ENCODE measurements at places on chromosomes 2 and 18. TPM values are rescaled to one million over a fixed set of nuclear protein-coding genes. Genes with fewer than 3 reads are reported as not detected.

DNA sequence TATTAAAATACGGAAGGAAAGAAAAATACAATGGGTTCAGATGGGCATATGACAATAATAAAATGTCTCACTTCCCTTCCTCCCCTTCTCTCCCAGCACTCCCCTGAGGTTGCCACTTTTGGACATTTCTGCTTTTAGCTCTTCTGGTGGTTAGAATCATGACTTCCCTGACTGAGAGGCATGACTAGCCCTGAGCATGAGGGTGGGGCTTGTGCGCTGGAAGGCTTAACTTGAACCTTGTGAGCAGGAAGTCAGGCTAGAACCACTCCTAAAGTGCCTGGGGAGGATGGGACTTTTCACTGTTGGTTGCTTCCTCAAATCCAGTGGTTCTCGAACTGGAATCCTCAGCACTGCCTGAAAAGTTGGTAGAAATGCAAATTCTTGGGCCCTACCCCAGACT lies 19.7 kb upstream of the ARHGAP25 start:
- DNase-seq, result no peak

- DNase-seq, result no peak
Observed at GRCh38 chr2:202790676-202791075, 80.9 kb downstream of the ICA1L start.

DNA sequence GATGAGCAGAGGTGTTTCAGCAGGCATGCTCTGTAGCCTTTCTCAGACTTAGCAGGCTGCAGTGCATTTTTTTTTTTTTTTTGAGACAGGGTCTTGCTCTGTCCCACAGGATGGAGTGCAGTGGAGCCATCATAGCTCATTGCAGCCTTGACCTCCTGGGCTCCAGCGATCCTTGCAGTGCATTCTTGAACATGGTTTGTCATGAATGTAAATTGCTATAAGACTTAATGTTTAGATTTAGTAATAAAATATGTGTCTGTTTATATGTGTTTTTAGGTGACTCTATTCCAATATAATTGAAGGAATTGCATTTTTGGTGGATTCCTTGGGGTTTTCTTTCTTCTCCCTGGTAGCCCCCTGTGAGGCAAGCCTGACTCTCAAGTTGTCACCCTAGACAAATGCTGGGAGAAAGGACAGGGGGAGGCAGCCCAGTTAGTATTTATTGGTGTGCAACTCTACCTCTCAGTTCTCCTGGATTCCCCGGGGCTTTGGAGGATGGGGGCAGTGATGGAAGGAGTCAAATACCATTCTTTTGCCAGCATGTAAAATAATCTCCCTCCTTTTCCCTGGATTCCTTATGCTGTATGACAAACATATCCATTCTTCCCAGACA lies 22.7 kb downstream of the LYPD6B start:
- DNase-seq, result no peak

DNA sequence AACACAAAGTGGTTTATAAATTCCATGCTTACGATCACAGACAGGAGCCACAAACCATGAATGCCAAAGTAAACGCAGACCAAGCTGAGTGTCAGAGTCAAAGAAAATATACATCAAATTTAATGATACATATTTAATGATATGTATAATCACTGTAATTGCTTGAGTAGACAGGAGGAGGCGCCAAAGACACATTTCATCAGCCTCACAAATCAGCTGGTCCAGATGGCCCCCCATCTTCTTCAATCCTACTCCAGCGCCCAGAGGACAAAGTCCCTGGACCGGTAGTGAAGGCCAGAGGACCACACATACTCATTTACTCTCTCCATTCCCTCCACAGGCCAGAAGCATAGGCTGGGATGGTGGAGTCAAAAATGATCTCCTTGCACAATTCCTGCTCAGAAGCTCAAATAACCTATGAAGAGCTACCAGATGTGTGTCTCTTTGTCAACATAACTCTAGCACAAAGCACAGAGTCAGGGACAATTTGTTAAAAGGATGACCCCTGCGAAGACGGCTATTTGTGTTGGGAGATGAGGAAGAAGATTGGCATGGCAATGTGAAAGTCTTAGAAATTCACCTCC lies 149.3 kb upstream of the PGAP1 start:
- no peak for DNase-seq

GRCh38 chr2:111042772-111043771 lies 77.6 kb upstream of the BCL2L11 start:
- no peak for DNase-seq

DNA sequence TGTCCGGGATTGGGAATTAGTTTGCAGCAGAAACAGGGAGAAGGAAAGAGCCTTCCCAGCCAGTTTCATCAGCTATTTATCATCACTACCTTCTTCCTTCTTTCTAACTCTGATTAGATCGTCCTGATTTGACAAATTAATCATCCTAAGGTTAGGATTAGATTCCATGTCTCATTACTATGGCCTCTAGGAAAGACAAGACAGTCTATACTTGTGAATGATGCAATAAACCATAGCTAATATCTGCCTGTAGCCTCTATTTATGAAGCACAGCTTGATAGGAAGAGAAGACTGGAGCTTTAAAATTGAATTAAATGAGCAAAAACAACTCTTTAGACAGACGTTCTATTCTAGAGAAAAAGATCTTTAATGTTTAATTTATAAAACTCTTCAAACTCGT lies 25.2 kb upstream of the FRZB start:
- no peak for DNase-seq

DNA sequence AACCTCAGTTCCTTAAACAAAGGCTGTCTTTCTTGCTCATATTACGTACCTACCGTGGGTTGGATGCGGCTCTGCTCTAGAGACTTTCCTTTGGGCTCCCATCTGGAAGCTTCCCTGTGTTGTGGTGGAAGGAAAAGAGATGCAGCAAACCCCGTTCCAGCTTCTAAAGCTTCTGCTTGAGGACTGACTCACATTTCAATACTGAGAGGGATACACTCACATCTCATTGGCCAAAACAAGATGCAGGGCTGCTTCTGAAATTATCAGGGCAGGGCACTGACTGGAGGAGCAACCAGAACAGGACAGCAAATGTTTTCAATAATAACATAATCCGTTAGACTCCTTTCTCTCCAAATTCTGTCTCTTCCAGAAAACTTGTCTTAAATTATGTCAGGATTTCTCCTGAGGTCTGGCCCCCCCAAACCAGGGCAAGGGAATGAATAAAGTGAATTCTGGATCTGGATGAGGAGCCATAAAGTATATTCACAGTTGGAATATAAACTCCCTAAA lies 4.5 kb upstream of the MYO5B start:
- no peak for DNase-seq

- no peak for DNase-seq
Observed at GRCh38 chr2:54384301-54385203, 71.6 kb upstream of the SPTBN1 start.

GRCh38 chr2:240437861-240438809 lies 2.7 kb downstream of the GPC1 start:
- DNase-seq, result no peak

- DNase-seq, result no peak
Observed at GRCh38 chr2:61229936-61230335, 67.9 kb downstream of the C2orf74 start.

DNA sequence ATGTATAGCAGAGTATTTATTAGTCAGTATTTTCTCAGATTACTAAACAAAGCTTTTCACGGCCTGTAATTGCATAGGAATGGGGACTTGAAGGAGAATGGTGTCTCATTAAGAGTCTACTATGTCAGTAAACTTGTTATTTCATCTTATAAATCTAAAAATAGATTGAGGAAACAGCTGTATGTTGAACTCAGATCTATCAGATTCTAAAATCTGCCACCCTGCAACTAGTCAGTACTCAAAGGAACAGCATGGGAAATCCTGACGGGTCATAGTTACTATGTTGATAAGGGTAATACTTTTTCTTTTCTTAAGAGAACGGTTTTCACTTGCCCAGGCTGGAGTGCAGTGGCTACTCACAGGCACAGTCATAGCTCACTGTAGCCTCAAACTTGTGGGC lies 70.2 kb upstream of the EMILIN2 start:
- DNase-seq, result no peak

- DNase-seq, result no peak
Observed at GRCh38 chr2:145563741-145564615, 1044.1 kb upstream of the ZEB2 start.

- DNase-seq, result no peak
Observed at GRCh38 chr2:105249891-105250290, 8.3 kb downstream of the GPR45 start.

DNA sequence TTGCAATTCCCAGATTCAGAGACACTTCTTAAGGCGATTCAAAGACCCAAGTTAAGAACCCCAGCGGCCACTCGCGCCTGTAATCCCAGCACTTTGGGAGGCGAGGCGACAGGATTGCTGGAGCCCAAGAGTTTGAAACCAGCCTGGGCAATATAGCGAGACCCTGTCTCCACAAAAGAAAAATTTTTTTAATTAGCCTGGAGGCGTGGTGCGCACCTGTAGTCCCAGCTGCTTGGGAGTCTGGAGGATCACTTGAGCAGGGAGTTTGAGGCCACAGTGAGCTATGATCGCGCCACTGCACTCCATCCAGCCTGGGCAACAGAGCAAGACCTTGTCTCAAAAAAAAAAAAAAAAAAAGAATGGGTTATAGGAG lies 585 bp upstream of the ANAPC1 start:
- DNase-seq, result no peak

- no peak for DNase-seq
Observed at GRCh38 chr2:10412380-10412779, 35.7 kb downstream of the ODC1 start.

- DNase-seq, result no peak
Observed at GRCh38 chr18:79576686-79577351, 102.8 kb upstream of the CTDP1 start.

DNA sequence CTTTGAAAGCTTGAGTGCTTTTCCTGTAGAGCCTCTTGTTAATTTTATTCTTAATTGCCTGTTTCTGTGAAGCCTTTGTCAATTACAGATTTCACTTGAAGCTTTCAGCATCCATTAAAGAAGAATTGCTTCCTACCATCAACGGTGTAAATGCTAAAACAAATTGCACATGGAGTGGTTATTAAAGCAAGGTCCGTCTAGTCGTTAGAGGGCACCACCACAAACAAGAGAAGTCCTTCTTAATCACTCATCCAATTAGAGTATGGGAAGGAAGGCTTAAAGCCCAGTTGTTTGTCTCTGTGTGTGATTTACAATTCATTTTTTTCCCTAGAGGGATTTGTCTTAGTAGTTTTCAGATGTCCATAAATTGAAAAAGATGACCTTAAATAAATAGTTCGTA lies 1.6 kb downstream of the KCNJ3 start:
- no peak for DNase-seq

DNA sequence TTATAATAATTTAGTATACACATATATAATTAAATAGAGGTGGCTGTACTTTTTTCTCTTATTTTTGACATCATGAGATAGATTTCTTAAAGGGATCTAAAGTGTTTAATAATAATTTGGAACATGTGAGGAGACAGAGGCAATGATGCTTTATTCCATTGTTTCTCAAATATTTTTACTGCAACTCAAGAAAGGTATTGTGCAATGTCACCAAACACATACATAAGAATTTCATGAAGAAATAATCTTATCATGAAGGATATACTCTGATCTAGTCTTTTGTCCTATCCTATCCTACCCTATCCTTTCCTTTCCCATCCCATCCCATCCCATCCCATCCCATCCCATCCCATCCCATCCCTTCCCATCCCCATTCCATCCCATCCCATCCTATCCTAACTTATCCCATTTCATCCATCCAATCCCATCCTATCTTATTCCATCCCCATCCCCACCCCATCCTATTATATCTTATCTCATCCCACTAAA lies 232.1 kb upstream of the SMIM21 start:
- no peak for DNase-seq

GRCh38 chr2:222641336-222641735 lies 14.6 kb downstream of the FARSB start:
- DNase-seq, result no peak

DNA sequence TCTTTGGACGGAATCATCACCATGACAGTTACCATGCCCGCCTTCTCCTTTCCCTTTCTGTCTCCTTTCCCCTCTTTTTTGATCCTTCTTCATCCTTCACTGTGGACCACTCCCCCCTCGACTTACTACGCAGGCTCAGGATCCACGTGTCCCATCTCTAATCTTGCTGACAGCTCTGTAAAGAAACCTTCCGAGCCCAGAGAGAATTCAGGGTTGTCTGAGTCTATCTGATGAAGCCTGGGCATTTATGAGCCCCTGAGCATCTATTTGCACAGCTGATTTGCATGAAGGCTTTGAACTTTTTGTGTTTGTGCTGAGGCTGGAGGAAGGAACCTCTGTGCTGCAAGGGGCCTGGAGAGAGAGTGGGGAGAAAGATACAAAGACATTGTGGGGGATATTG lies 50.7 kb downstream of the CIB4 start:
- DNase-seq, result no peak

DNA sequence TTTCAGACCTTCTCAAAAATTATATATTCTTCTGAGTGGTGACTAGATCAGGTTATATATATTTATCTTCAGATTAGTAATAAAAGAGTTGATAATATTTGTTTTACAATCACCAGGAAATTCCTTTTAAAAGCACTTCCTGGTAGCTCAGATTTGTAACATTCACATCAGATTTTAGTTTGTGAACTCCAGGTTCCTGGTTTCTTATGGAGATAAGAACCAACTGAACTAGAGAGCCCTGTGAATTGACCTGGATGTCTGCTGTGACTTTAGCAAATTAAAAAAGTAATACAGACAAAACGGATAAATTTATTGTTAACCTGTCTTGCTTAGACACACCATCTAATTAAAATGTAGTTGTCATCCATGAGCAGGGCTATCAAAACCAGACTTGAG lies 868.7 kb downstream of the BCL11A start:
- no peak for DNase-seq

Gene CXCR1
- total RNA-seq, result 0.26 TPM

Gene TRAK2
- total RNA-seq, result 60.6 TPM

Gene CNDP1
- total RNA-seq, result 0.16 TPM

Gene PARD3B
- total RNA-seq, result 42.9 TPM

Gene ZBTB7C
- 8.6 TPM for total RNA-seq

Gene C2orf80
- total RNA-seq, result 0.37 TPM

Gene ST6GAL2
- 53.2 TPM for total RNA-seq

Gene PID1
- total RNA-seq, result 63.9 TPM

Gene MRPL44
- 31.5 TPM for total RNA-seq

Gene AMER3
- total RNA-seq, result 0.42 TPM

All from urinary bladder (tissue), 4 donors.